Cardiac fibroblast (primary cell): ENCODE measurements at places on chromosomes 4 and X.

DNA sequence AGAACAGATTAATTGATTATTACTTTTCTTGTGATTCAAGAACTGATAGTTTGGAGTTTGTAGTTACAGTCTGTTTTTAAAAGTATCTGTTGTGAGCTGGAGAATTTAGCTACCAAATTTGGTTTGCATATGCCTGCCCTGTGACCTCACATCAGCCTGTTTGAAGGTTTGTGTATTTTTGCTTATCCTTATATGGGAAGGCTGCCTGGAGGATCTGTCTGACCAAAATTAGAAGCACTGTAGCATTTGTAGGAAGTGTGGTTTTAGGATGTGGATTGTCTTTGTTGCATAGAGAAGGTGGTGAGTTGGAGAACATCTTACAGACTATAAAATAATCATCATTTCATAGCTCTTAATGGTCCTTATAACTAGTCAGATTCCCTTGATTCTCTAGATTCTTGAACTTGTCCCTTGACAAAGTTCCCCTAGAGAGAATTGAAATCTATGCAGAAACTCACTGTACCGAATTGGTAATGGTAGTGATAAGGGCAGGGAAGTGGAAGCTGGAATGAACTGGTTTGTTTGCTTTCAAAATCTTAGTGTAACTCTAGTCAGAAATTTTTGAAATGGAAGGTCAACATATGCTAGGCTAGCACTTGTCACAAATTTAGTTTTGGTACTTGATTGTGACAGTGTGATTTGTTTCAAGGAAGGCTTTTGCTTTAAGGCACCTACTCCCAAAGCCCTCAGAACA is 57.3 kb downstream of the SH3BGRL start:
- peak; percentile 49 for DNase-seq

DNA sequence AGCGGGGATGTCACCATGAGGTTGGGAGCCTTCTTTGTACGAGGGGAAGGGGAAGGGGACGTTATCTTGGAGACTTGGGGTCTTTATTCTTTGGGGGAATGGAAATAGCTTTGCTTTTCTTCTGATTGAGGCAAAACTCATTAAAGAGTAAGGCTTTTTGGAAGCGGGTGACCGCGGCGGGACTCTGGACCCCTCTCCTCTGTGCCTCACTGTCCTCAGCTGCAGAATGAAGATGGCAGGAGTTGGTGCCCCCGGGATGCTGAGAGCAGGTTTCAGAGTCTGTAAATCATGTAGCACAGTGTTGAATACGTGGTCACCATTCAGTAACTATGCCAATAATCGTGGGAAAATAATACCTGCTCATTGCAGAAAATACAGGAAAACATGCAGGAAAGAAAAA is 32.1 kb downstream of the HTT-AS start:
- DNase-seq = no peak

DNA sequence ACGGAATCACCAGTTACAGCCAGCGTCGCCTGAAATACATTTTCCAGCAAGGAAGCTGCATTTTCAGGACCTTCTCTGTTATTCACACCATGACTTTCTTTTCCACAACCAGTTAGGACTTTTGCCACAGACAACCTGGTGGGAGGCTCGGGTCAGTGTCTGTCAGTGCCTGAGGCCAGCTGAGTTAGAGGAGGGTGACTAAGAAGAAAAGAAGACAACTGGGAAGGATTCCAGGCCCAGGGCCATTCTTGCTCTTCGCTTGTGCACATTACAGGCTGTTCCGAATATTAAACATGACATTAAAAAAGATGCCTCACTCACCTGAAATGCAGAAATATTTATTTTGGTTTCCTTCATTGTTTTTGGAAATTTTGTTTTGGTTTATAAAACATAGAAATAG is 21.4 kb upstream of the CENPU start:
- peak; percentile 53 for DNase-seq

DNA sequence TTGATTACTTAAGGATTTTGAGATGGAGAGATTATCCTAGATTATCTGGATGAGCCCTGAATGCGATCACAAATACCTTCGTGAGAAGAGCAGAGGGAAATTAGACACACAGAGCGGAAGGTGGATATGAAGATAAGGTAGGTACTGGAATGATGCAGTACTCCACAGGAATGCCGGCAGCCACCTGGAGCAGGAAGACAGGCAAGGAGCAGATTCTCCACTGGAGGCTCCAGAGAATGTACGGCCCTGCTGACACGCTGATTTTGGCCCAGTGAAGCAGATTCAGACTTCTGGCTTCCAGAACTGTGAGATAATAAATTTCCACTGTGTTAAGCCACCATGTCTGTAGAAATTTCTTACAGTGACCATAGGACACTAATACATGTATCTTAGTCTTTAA is 79.4 kb upstream of the PITX2 start:
- no peak for DNase-seq

DNA sequence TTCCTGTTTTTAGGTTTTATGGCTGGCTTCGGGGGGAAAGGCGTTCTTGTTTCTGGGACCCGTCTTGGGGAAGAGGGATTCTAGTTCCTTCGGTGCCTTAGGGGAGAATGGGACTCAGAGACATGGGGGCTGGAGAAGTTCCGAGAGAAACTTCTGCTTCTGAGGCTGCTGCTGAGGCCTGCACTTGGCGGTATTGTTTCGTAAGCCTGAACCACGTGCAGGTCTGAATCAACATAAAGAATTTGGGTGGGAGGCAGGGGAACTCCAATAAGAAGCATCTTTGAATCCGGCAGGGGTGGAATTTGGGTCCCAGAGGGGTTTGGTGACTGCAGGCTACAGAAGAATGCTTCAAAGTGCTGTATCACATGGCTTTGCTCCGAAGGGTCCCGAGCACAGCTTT is 15.1 kb downstream of the XG start:
- peak; percentile 13 for DNase-seq

DNA sequence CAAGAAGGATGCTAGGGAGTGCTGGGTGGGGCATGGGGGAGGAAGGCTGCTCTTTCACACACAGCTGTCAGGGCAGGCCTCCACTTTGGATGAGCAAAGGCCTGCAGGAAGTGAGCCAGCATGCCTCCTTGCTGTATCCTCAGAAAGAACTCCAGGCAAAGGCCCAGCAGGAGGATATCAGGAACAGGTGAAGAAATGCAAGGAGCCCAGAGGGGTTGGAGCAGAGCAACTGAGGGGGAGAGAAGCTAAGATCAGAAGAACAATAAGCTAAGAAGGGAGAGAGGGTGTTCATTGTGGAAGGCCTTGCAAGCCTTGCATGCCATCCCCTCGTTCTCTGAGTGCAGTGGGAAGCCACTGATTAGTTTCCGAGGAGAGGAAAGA is 115.1 kb downstream of the CAMK2D start:
- DNase-seq = peak; percentile 29

- DNase-seq = no peak
Observed at GRCh38 chrX:53440101-53440500, 5.9 kb upstream of the HSD17B10 start.

- DNase-seq = no peak
Observed at GRCh38 chr4:76892601-76893000, 5.3 kb downstream of the SOWAHB start.

DNA sequence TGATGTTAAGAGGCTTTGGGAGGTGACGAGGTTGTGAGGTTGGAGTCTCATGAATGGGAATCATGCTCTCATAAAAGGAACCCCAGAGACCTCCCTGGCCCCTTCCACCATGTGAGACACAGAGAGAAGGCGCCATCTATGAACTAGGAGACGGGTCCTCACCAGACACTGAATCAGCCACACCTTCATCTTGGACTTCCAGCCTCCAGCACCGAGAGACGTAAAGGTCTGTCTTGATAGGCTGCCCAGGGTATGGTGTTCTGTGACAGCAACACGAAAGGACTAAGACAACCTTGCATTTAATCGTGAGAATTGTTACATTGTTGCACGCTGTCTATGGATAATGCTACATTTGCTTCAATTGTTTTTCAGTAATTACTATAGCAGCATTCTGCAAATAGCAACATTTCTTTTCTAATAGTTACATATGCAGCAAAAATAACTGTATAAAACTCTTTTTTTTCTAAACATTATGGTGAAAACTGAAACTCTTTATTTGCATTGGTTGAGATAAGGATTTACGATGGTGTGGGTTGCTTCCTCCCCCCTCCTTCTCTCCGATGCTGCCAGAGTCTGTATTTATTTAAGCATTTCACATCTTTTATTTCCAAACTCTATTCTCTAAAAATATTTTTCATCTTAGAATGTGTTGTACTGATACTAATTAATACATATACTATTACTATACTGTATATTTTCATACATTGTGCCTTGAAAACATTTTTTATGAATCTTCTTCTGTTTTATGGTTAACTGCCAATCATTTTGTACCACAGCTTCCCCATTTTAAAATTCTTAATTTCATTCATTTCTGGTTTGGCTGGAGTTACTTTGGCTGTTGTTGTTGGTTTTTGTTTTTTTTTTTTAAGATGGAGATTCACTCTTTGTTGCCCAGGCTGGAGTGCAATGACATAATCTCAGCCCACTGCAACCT is 26.4 kb upstream of the AKAP17A start:
- DNase-seq = no peak

GRCh38 chr4:188030401-188030800 is 34.8 kb downstream of the ZFP42 start:
- DNase-seq = no peak

GRCh38 chrX:40109288-40110008 is 11.7 kb upstream of the BCOR start:
- DNase-seq = peak; percentile 72

DNA sequence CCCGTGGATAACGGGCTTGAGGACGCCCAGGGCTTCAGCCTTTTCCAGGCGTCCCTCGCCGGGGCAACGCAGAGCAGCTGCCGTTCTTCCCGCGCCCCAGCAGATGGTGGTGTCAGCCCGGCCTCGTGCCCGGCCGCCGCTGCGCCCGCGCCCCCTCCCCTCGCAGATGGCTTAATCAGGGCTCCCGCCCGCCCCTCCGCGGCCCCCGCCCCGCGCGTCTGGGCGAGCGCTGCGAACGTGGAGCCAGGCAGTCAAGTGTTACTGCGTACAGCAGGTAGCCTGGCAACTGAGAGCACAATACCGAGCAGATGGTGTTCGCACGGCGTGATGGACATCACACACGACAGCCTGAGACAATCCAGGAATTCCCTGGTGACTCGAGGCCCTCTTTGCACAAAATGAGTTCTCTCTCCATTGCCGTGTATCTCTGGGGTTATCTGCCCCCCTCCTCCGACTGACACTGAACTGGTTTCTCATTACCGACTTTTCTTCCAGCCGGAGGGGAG is 69.3 kb downstream of the MGST2 start:
- DNase-seq = peak; percentile 88

DNA sequence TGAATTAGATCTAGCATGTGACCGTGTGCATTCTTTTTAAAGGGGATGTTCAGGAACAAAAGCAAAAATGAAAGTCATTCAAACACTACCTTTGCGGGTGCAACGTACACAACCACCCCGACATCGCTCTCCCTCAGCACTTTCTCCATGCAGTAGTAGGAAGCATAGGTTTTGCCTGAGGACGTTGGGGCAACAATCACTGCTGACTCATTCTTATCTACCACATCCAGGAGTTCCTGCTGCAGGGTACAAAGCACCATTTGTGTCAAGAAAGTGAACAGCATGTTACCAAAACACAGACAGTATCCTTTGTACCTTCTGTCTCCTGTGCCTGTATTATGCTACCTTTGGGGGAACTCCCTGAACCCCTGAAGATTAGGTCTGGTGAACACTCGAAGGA is 58.6 kb downstream of the DDX60L start:
- DNase-seq = peak; percentile 54

DNA sequence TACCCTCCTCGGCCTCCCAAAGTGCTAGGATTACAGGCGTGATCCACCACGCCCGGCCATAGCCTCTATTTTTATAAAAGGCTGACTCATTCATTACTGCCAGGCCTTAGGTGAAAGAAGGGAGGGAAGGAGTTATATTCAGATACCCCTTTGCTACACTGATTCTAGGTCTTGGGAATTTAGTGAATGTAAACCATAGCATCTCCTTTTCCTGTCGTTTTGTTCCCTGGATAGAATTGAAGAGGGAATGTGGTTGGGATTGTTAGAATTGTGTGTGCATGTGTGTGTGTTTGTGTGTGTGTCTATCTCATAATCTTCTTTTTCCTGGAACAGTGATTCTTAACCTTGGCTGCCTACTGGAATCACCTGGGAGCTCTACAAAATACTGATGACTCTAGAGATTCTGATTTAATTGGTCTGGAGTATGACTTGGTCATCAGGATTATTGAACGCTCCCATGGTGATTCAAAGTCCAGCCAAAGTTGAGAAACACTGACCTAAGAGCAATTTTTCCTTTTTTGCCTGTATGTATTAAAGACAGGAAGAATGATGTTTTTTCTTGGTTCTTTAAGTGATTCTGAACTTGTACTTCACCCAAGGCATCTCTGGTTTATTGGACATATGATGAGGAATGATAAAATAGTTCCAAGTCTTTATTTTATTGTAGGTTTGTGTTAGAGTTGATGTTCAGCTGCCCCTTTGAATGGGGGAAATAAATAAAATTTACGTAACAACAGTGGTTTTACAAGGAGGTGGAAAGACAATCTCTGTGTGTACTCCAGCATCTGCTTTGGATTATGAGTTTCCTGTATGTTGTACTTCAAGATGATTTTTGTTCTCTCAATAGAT is 37.0 kb downstream of the NAP1L5 start:
- DNase-seq = peak; percentile 80

- no peak for DNase-seq
Observed at GRCh38 chr4:125985856-125986255, 671.1 kb downstream of the FAT4 start.

- peak; percentile 3 for DNase-seq
Observed at GRCh38 chrX:45309096-45309495, 108.4 kb upstream of the DIPK2B start.
